Motor neuron (in vitro differentiated cells): ENCODE measurements at places on chromosomes 5 and 9. TPM values are rescaled to one million over a fixed set of nuclear protein-coding genes. Genes with fewer than 3 reads are reported as not detected.

The PRRC1 gene
- 50.6 and 56.0 TPM in 2 replicates for total RNA-seq

The THOC3 gene
- 69.3 and 73.5 TPM in 2 replicates for total RNA-seq

The ABLIM3 gene
- total RNA-seq, result 3.1 and 4.5 TPM in 2 replicates

The SPOCK1 gene
- total RNA-seq, result 130 and 154 TPM in 2 replicates

The ROPN1L gene
- total RNA-seq, result 2.8 and 3.4 TPM in 2 replicates

The CDH9 gene
- total RNA-seq, result 5.8 and 6.6 TPM in 2 replicates

The KIF12 gene
- 0.96 and 1.5 TPM in 2 replicates for total RNA-seq

The OTULIN gene
- 8.4 and 9.1 TPM in 2 replicates for total RNA-seq

The JAKMIP2 gene
- 32.8 and 34.1 TPM in 2 replicates for total RNA-seq

The PDE8B gene
- total RNA-seq, result 2.1 and 2.4 TPM in 2 replicates
